ENCODE measurements at places on chromosomes 7 and 10.

GRCh38 chr7:909358-910329 lies 33.3 kb downstream of the GET4 start:
- no peak for DNase-seq

DNA sequence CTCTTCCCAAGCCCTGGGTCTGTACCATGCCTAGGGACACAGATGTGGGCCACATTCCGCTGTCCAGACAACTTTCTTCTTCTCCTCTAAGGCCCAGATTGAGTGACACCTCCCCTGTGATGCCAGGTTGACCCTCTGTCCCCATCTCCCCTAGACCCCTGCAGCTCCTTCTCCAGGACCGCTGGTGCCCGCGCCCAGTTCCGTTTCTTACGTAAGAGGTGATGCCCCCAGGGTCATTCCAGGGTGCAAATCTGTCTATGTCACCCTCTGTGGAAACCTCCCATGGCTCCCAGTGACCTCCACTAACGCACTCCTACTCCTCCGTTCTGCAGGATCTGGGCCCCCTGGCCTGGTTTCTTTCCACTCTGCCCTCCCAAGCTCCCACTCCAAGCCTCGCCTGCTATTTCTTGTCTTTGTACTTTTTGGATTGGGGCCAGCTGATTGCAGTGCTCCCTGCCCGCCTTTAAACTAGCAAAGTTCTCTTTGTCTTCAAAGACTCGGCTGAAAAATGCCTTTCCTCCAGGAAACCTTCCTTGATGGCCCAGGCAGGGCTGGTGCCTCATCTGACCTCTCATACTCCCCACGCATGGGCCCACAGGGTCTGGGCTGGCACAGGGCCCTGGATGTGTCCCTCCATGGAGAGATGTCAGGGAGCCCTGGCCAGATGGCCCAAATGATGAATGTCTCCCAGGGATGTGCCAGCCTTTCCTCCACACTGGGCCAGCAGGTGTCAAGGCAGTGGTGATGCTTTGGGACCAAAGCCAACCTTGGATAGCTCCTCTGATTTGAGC lies 21.3 kb upstream of the ELN start:
- no peak for DNase-seq

- no peak for DNase-seq
These were observed 26.4 kb downstream of the RNF133 start for GRCh38 chr7:122672536-122672935.

DNA sequence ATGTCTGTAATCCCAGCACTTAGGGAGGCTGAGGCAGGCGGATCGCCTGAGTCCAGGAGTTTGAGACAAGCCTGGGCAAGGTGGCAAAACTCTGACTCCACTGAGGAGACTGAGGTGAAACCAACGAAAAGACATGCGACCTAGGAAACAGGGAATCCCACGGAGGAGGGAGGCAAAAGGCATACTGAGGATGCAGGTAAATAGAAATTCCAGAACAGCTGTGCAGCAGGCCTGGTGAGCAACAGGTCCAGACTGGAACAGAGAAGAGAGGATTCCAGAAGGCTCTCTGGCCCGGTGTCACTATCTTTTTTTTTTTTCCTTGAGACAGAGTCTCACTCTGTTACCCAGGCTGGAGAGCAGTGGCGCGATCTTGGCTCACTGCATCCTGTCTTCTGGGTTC lies 7.3 kb downstream of the KLRG2 start:
- no peak for DNase-seq

GRCh38 chr7:137110091-137110509 lies 233.4 kb downstream of the PTN start:
- peak; percentile 52 for DNase-seq
